ENCODE measurements at places on chromosomes 4 and X.

- DNase-seq, result no peak
Observed at GRCh38 chr4:171759274-171759673, 53.9 kb upstream of the GALNTL6 start.

DNA sequence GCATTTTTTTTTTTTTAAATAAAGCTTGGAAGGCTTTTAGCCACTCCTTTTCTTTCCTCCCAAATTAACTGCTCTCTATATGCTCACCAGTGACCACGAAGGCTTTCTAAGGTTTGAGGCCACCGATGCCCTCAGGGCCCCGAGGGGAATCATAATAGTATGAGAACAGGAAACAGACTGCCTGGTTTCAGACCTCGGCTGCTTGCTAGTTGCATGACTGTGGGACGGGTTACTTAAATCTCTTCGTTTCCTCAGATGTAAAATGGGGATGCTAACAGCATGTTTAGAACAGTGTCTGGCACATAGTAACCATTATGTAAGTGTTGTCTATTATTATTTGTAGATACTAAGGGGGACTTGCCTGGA is 3.6 kb downstream of the LINC00632 start:
- no peak for DNase-seq

DNA sequence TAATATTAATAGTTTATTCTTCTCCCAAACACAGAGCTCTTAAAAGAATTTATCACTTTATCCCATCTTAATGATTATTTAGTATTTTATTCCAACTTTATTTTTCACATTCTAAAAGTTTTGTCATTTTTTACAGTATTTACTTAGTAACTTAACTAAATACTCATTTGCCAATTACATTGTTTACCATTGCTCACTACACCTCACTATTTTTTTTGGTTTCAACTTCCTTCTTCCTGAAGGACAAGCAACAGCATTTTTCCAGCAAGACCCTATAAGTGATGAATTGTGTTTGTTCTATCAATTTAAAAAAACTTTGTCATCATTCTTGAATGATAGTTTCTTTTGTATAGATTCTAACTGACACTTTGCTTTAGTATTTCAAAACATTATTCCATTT is 19.4 kb upstream of the SRD5A3 start:
- no peak for DNase-seq

- DNase-seq, result peak; percentile 36
Observed at GRCh38 chr4:78923464-78924312, 15.6 kb downstream of the PAQR3 start.

- DNase-seq, result no peak
Observed at GRCh38 chr4:60923075-60923474, 277.1 kb upstream of the ADGRL3 start.

DNA sequence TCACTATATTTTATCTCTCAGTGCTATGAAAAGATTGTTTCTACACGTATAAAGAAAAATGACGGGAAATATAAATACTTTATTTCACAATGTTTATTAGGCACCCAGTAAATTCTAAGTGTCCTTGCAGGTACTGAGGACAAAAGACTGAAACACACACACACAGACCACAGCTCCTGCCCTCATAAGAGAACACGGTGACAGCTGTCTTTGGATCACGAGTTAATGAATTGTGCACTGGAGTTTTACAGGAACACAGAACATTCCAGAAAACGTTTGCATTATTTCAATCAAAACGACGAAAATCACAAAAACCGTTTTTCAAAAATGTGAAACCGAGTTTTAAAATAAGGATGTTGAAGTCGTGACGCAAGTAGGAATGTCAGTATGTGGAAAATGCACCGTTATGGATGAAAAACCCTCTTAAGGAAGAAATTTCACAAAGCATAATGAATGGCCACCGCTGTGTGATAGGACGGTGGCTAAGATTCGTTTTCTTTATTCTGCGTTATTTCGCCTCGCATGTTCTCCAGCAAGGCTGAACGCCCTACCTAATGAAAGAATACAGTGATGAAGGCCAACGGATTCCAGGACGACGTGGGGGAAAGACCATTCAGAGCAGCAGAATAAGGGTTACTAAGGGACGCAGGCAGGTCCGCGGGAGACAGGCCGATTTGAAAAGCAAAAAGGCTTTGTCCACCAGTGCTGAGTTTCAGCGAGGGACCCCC is 24.2 kb downstream of the FAM156A start:
- no peak for DNase-seq

- no peak for DNase-seq
Observed at GRCh38 chrX:151174581-151175282, 1.7 kb upstream of the GPR50 start.

DNA sequence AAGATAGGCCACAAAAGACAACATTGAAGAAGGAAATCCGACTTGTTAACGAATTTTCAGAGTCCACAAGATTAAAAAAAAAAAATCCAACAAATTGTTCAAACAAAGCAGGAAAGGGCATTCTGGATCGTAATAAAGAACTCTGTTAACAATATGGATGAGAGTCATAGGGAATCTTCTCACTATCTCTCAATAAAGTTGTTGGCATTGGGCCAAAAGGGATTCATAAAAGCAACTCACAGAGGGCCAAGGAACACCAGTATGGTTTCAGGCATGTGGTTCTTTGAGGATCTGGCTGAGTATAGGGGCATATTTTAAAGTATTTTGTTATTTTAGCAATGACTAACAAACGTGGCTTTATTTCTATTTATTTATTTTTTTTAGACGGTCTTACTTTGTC is 49.5 kb downstream of the SHISA3 start:
- no peak for DNase-seq

- DNase-seq, result no peak
Observed at GRCh38 chr4:24885342-24885741, 27.5 kb downstream of the CCDC149 start.

- no peak for DNase-seq
Observed at GRCh38 chrX:71162981-71163380, 18.3 kb downstream of the NLGN3 start.

- no peak for DNase-seq
Observed at GRCh38 chrX:114073926-114074325, 510.0 kb upstream of the HTR2C start.

- peak; percentile 79 for DNase-seq
Observed at GRCh38 chrX:40172401-40173142, 74.8 kb upstream of the BCOR start.

DNA sequence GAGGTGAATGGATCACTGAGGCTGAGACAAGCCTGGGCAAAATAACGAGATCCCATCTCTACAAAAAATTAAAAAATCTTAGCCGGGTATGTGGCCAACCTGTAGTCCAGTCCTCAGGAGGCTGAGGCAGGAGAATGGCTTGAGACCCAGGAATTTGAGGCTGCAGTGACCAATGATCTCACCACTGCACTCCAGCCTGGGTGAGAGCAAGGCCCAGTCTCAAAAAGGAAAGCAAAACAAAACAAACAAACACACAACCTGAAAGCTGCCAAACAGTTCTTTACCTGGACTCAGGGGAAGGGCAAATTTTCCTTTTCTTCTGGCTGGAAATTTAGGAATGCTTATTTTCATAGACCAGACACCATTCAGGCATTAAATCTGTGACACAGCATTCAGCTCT is 163.1 kb upstream of the FAT1 start:
- no peak for DNase-seq

DNA sequence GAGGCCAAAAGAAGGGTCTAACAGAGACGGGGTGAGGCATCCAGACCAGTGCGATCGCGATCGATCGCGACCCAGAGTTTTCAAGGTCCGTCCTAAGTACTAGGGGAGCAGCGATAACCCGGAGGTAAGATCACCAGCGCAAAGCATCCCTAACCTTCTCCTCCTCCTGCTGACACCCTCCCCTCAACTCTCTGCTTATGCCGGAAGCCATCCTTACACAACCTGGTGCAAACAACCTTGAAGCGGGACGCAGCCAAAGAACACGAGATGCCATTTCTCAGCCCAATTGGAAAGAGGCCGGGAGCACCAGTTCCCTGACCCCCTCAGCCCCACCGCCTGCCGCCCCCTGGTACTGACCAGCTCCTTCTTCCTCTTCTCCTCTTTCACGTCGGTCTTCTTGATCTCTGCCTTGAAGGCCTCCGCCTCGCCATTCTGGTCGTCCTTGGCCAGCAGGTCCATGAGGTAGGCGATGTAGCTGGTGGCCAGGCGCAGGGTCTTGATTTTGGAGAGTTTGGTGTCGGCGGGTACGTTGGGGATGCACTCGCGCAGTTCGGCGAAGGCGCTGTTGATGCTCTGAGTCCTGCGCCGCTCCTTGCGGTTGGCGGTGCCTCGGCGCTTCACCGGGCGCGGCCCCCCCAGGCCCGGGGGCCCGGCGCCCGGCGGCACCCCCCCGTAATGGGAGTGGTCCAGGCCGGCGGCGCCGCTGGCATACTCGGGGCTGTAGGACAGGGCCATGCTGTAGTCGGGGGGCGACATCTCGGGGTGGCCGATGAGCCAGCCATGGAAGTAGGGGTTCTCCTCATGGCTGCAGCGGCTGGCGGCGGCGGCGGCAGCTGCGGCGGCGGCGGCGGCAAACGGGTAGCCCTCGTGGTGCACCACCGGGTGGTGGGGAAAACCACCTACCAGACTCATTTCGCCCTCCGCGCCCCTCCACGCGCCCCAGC is 1.4 kb downstream of the HAND2 start:
- DNase-seq, result no peak

- no peak for DNase-seq
Observed at GRCh38 chr4:140679576-140679975, 76.6 kb downstream of the TBC1D9 start.

DNA sequence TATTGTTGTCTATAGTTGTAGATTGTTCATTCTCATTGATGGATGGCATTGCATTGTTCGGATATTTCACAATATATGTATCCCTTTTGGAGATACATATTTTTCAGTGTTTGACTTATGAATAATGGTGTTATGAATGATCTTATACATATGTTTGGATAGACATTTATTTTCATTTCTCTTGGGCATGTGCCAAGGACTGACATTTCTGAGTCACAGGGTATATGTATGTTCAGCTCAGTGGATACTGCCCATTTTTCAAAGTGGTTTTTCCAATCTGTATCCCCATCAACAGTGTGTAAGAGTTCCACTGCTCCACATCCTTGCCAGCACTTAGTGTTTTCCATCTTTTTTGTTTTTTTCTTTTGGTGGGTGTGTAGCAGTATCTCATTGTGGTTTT is 45.0 kb upstream of the RAB40AL start:
- DNase-seq, result no peak

DNA sequence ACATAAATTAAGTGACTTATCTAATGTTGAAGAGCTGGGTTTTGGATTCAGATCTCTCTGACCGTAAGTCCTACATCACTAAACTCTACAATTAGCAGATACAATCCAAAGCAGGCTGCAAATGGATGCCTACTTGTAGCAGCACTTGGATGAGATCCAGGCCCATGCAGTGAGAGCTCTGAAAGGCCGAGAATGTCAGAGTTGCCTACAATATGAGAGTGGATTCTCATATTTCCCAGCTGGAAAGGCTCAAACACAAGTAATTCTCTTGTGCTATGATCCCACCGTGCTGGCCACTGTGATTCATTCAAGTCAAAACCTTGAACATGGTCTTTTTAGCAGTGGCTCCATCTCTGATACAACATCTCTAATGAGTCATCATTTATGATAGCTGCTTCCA is 125.4 kb upstream of the CHRDL1 start:
- DNase-seq, result peak; percentile 15

GRCh38 chr4:169066934-169067333 is 56.9 kb upstream of the CBR4 start:
- no peak for DNase-seq

DNA sequence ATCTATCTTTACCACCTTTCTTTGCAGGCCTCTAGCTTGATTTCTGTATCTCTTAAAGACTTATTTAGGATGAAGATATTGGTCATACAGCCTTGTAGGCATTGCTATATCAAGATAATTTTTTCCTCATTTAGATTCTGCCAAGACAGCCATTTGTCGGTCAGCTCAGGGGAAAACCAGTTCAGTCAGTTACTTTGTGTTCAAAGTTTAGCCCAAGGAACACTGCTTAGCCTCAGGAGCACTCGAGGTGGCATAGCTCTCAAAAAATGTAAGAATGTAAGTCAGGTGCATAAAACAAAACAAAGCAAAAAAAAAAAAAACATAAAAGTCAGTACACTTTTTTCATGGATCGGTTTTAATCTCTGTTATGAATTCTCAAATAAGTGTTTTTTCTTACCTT is 43.4 kb downstream of the NRK start:
- DNase-seq, result peak; percentile 5

DNA sequence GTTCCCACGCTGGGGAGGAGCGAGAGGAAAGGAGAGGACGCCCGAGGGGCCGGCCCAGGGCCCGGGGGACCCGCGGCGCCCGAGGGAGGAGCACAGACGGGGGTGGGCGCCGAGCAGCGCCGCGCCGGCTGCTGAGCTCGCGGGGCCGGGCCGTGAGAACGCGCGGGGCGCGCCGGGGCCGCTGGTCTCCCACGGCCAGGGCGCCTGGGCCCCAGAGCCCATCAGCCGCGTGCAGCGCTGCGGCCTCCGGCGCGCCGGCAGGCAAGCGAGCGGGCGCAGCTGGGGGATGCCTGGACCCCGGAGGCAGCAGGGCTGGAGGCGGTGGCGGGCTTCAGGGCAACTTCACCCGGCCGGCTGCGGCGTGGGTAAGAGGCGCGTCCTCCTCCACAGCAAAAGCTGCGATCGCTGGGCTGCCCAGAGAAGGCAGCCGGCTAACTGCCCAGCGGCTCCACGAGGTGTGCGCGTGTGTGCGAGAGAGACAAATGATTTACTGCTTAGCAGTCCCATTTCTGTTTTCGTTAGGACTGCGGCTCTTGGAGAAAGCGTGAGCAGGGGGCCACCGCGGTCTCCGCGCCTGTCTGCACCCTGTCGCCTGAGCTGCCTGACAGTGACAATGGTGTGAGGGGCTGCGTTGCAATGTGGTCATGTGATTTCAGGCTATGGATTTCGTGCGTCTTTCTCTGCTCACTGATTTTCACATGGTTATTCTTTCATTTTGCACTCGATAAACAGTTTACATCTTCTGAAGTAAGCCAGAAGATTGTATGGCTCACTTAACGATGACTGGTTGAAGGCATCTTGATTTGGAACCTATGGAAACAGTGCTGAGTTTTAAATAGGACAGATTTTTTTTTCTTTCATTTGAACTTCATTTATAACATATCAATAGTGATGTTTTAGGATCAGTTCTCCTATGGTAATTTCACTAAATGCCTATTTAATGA is 1.2 kb downstream of the GUCY1A1 start:
- DNase-seq, result peak; percentile 60

DNA sequence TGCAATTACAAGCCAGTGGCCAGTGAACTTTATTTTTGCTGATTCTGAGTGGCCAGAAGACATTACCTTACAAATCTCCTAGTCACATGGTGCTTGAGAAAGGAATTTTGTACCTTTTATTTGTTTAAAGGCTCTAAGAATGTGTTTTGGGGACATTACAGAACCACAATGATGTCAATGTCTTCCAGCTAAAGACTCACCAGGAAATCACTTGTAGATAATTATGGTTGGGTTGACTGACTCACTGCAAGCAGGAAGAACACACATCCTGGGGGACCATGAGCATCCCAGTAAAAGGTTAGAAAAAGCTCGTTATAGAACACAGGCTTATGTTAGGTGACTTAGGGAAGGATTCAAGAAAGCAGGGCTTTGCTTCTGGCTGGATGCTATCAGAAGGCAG is 119.4 kb upstream of the FAM9B start:
- DNase-seq, result no peak

GRCh38 chr4:146071390-146071789 is 104.1 kb upstream of the LSM6 start:
- no peak for DNase-seq
